ENCODE measurements at places on chromosomes 6 and 20.

DNA sequence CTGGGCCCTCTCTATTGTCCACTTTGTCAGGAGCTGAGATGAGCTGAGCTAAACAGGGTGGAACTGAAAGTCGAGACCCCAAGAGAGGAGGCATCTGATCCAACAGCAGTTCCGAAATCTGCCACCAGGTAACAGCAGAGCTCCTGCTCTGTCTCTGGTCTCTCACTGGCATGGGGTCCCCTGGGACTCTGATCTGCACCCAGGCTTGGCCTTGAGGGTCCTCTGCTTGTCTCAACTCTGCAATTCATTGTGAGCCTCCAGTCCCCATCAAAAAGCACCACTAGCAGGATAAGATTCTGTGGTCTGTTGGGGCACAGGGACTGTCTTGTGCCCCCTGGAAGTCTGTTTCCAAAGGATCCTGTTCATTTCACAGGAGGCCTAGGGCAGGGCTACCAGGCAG lies 62.5 kb upstream of the TOP1 start:
- DNase-seq, result no peak

GRCh38 chr6:33414592-33415271 lies 3.2 kb downstream of the CUTA start:
- no peak for DNase-seq

GRCh38 chr6:37354526-37355384 lies 972 bp downstream of the RNF8 start:
- no peak for DNase-seq

DNA sequence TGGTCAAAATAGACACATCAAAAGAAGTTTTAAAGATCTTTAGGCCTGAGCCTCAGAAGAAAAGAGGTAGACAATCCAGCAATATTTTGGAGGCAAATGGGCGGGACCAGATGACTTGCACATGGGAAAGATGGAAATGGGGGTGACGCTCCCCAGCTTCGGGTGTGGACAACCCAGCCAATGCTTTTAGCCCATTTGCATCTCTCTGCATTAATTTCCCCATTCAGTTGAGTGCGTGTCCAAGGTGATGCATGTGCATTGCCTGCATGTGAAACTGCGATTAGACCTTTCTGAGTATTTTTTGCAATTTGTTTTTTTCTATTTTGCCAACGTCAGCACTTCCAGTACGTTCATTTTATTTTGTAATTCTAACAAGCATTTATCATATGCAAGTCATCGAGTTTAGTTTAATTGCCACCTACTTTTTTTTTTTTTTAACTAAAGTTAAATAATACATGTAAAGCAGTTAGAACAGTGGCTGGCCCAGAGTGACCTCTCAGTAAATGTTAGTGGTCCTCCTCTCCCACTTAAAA lies 24.2 kb downstream of the PDRG1 start:
- no peak for DNase-seq
